CMK (cell line): ENCODE measurements at places on chromosomes 2 and 18.

DNA sequence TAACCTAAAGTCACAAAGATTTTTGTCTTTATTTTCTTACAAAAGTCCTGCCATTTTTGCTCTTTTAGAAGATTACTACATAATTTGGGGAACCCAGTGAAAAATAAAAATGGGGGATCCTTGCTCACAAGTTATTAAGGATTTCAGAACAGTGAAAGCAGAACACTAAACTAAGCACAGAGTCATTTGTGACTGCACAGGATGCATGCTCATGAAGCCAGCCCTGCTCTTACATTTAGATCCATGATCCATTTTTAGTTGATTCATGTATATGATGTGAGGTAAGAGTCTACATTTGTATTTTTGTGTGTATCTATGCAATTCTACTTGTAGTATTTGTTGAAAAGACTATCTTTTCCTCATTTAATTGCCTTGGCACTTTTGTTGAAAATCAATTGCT is 21.8 kb downstream of the SP140L start:
- no peak for DNase-seq

GRCh38 chr2:27636766-27637165 is 7.9 kb downstream of the GPN1 start:
- no peak for DNase-seq

- no peak for DNase-seq
Measured at GRCh38 chr2:102350137-102350793, 5.3 kb upstream of the IL18R1 start.

DNA sequence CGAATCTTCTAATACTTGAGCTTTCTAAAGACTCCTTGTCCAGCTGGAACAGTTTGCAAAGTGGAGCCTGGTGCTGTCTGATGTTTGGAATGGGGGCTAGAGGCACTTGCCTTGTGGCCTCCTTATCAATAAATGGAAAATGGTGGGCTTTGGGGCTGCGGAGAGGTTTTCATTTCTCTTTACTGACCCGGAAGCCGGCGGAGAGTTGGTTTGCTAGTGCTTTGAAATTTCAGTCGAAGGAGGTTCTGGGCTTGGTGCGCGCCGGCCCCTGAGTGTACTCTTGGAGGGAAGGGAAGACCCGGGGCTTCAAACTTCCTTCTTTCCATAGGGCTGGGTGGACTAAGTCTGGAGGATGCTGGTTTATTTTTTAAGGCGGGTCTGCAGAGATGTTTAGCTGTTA is 714 bp downstream of the RPIA start:
- DNase-seq: peak; percentile 26

DNA sequence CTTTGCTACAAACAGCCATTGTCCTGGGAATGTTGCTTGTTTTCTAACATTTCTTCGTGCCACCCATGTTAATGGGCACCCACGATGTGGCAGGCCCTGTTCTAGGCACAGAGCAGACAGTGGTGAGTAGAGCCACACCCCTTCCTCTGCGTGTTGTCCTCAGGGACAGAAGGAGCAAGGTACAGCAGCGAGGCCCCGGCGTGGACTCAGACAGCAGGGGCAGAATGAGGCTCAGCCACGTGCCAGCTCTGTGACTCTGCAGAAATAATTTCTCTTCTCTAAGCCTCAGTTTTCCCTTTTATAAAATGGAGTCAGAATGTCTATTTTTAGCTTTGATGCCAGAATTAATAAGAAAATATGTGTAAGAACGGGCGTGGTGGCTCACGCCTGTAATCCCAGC is 401.7 kb downstream of the TSN start:
- no peak for DNase-seq

GRCh38 chr2:86025229-86025820 is 80.4 kb downstream of the POLR1A start:
- no peak for DNase-seq

DNA sequence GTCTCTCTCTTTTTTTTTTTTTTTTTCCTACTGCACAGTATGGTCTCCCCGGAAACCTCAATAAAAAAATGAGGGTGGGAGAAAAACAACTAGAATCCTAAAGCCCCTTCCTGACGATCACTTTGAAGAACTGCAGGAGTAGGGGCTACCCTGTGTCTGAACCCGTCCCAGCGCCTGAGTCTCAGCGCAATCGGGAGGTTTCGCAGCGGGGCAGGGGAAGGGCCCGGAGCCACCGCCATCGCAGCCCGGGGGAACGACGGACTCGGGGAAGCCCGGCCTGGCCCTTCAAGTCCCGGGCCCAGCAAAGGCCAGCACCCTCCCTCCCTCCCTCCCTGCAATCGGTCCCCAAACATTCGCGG is 411 bp downstream of the NARS1 start:
- DNase-seq: no peak

DNA sequence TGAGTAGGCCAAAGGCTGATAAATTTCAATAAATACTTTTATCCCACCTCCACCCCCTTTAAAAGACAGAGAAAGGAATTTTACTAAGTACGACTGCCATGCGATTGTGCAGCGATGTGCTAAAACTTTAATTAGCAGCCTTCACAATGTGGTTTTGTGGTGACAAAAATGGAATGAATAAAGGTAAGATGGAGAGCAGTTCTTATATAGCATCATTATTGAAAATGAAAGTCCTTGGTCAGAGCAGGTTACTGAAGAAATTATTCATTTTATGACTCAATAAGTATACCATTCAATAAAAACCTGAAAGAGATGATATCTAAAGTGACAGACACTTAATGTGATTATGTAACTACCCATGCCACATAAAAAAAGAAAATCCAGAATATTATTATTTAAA is 33.2 kb upstream of the MTIF2 start:
- no peak for DNase-seq

GRCh38 chr2:9307535-9307934 is 100.9 kb downstream of the ASAP2 start:
- no peak for DNase-seq

- no peak for DNase-seq
Measured at GRCh38 chr2:8422450-8422800, 259.4 kb upstream of the ID2 start.

- no peak for DNase-seq
Measured at GRCh38 chr2:158688721-158689120, 106.4 kb upstream of the DAPL1 start.

DNA sequence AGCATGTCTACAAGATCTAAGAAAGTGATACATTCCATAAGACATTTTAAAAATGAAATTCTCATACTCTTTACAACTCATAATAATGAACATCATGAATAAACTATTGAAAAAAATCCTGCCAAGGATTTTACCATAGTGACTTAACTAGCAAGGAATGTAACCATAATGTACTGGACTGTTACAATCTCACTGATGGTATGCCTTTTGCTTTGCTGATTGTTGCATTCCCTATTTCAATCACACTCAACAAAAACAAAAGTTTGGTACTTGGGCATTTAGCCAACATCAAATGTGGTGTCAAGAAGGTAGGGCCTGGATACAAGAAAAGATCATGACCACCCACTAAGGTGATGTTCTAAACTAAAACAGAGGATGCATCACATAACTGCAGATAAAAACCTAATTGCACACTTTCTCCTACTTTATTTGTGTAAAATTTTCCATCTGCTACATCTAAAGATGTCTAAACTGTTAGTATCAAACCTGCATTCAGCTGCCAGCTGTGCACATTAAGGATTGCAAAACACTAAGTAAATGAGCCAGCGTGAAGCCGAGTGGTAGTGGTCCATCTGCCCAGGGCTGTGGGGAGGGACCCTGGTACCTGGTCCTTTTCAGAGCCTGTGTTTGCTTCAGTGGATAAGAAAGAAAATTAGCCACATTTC is 564.4 kb downstream of the ZEB2 start:
- no peak for DNase-seq

GRCh38 chr2:127648321-127648720 is 2.4 kb downstream of the GPR17 start:
- no peak for DNase-seq

GRCh38 chr2:207093234-207093633 is 72.5 kb downstream of the KLF7 start:
- no peak for DNase-seq

GRCh38 chr18:36377626-36378025 is 80.1 kb downstream of the FHOD3 start:
- no peak for DNase-seq

GRCh38 chr18:42184685-42185477 is 229.8 kb downstream of the PIK3C3 start:
- DNase-seq: no peak

- no peak for DNase-seq
Measured at GRCh38 chr2:134718023-134718816, 580 bp downstream of the TMEM163 start.

DNA sequence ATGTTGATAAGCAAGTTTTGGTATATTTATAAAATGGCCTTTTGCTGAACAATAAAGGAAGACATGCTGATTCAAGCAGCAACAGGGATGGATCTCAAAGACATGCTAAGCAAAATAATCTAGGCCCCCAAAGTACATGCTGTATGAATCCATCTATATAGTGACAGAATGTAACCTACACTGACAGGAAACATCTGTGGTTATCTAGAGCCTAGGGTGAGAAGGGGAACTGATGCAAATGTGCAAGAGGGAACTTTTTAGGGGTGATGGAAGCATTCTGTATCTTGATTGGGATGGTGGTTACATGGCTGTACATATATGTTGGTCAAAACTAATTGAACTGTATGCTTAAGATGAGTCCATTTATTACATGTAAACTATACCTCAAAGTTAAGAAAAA is 24.2 kb downstream of the CNRIP1 start:
- no peak for DNase-seq

DNA sequence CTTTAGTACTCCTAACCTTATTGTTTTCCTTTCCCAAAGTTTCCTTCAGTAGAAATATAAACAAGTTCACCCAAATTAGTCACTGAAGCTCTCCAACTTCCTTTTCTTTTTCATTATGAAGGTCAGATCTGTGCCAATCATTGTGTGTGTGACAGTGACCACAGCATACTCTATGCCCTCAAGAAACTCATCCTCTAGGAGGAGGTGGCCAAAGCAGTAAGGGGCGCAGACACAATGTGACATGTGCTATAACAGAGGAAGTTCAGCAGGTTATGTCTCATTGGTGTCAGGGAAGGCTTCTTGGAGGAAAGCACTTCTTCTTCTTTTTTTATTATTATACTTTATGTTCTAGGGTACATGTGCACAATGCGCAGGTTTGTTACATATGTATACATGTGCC is 60.0 kb upstream of the PSME4 start:
- no peak for DNase-seq

DNA sequence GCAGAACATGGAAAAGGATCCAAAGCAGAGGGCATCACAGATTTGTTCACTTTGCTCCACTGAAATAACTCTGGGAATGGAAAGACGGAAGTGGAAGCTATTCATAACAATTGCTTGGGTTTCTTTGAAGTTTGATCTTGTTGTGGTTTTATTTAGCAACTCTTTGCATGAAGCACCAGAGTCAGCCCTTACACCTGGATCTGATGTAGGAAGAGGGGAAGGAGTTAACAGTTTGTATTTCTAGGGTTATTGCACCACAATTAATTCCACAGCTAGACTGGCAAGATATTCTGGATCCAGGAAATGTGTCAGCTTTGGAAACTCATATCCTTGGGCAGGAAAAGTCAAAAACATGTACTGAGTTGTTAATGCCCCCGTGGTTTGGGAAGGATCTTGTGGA is 1143.4 kb downstream of the CNTNAP5 start:
- no peak for DNase-seq

DNA sequence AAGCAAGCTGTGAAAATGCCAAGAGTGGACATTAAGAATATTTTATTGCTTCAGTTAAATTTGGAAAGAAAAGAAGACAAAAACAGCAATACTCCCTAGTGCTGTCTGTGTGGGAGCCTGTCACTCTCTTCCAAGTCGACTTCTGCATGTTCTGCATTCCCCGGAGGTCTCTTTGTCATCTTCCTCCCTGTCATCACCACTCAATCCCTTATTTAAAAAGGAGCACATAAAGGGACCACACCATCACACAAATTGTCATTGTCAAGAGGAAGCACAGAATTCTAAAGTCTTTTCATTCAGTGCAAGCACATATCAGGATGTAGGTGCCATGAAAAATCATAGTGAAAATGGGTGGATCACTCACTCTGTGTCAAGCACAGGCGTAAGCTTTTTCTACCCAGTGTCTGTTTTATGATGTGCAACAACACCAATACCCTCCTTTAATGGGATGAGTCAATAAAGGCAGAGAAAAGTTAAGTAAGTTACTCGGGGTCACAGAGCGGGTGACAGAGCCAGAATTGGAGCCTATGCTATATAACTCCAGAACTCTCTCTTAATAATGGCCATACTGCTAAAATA is 222.4 kb upstream of the HNMT start:
- DNase-seq: no peak

- DNase-seq: no peak
Measured at GRCh38 chr2:15663802-15664201, 72.1 kb downstream of the DDX1 start.

DNA sequence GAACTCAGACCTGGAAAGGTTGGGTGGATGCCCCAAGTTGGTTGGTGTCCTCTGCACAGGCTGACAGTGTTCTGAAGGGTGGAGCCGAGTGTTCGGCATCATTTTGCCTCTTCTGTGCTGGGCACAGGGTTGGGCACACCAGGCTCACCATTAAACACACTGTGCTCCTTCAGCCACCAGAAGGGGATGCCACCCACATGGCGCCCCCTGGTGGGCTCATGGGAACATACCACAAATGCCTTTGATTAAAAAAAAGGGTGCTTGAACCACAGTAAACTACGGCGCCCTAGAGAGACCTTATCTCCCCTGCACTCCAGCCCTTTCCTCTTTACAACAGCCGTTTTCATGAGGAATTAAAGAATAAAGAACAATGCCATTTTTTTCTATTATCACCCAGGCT is 89.4 kb downstream of the CELF4 start:
- DNase-seq: peak; percentile 3

DNA sequence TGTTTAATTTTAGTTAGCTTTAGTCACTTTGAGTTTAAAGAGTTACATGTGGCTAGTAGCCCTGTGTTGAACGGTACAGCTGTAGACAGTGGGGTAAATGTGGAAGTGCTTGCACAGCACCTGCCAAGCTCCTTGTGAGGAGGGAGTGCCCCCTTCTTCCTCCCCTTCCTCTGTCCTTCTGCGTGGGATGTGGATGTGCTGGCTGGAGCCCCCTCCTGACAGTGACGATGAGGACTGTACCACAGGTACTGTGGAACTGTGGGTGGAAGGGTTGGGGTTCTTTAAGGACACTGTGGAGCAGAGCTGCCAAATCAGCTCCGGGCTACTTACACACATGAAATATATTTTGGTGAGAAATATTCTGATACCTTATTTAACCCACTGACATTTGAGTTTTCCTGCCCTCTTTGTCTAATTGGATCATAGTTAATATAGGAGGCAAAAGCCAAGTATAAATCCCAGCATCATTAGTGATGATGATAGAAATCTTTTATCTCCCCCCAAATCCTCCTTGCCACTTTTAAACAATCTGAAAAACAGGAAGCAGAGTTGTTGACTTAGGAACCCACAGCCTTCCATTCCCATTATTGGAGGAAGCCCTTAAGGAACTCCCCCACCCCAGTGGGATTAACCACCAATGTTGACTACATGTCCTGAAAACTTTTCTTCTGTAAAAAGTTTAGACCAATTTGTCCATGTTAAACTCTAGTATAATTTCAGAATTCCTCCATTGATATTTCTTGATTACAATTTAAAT is 181.3 kb downstream of the PTPRM start:
- DNase-seq: no peak

- DNase-seq: no peak
Measured at GRCh38 chr2:163974766-163975165, 239.0 kb upstream of the FIGN start.
